ENCODE measurements at places on chromosomes 11 and 22.
A peak's percentile ranks its signal among the peaks of the same experiment; 100 is the strongest.

DNA sequence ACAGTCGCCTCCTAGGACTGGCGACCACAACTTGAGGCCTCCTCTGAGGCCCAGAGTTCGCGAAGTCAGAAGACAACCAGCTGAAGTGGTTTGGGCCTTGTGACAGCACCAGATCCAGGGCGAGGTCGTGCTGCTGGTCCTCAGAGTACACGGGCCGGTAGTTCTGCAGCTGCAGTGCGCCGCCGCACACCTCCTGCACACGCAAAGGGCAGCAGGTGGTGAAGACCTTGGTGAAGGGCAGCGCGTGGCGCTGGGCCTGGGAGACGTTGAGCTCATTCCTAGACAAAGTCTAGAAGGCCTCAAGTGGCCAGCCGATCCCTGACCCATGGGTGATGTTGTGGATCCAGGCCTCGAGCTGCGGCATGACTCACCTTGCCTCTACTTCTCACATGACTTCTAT lies 18.2 kb downstream of the CD3E start:
- no peak for DNase-seq

DNA sequence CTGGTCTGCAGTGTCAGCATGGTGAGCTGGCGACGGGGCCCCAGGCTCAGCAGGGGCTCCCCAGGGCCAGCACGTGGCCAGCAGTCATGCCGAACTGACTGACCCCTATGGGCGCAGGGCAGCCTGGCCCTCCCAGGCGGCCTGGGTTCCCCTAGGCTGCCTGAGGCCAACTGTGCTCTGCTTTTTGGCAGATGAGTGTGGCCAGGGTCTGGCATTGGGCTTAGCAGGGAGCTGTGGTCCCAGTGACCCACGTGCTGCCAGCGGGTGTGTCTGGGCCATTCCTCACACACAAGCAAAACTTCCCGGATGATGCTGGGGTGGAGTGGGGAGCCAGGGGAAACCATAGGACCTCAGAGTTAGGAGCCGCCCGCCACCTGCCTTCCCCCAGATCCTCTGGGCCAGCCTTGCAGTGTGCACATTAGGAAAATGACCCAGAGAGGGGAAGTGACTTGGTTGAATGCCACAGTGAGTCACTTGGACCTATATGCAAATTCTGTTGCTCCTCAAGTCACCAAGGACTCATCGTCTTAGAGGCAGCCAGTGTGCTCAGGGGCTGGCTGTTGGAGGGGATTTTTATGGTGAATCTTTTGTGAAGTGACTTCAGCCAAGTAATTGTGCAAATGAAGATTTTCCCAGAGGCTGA lies 6.5 kb downstream of the ADORA2A start:
- DNase-seq, result peak; percentile 30

- no peak for DNase-seq
Measured at GRCh38 chr11:68470304-68470811, 9.8 kb downstream of the PPP6R3 start.

DNA sequence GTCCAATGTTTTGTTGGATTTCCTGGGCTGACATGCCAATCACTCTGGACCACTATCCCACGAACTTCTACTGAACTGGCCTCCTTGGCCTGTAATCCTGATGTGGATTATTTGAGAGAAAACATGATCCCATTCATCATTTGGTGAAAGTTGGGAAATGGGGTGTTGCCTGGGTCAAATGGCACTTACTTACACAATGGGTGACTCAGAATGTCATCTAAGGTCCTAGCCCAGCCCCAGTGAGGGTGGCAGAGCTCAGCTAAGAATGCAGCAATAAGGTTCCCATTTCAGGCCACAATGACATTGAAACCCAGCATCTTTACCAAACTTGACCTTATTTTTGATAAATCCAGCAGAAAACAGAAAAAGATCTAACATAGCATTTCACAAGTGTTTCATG lies 8.0 kb upstream of the DSCAML1 start:
- no peak for DNase-seq

GRCh38 chr11:26764315-26764714 lies 42.5 kb upstream of the SLC5A12 start:
- no peak for DNase-seq

GRCh38 chr22:49264696-49265095 lies 563.0 kb downstream of the BRD1 start:
- no peak for DNase-seq

- DNase-seq, result no peak
Measured at GRCh38 chr22:40592352-40593113, 44.0 kb downstream of the MRTFA start.

DNA sequence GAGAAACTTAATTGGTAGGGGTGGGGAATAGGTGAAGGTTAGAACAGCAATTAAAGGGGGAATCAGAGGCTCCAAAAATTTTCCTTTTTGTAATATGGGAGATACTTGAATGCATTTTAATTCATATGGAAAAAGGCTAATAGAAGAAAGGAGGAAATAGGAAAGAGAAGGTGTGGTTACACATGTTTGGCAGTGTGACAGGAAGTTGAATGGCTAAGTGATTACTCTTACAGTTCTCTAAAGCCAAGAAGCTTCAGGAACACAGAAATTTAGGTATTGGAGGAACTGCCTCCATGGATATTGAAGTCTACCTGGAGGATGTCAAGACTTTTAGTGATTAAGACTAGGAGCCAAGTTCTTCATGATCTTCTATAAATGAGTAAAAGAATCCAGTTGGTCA lies 6.3 kb downstream of the NXPE2 start:
- DNase-seq, result no peak

GRCh38 chr11:50178737-50179136 lies 146.1 kb downstream of the OR4C45 start:
- DNase-seq, result no peak

DNA sequence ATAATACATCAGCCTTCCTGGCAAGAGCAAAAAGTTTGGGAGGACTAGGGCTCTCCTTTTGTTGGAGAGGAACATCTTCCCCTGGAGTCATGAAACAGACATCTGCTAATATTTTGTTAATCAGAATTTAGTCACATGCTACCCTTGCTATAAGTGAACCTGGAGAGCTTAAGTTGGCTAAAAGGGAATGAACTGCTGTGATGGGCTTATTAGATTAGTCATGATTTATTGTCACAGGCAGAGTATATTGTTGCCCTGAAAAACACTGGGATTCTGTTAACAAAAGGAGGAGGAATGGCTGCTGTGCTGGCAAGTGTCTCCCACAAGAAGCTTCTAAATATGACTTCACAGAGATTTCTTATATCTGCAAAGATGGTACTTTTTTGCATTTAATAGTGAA lies 16.0 kb downstream of the TCP11L1 start:
- DNase-seq, result no peak

- DNase-seq, result no peak
Measured at GRCh38 chr22:50071432-50072166, 13.5 kb upstream of the TTLL8 start.

GRCh38 chr11:3782963-3783362 lies 14.4 kb downstream of the NUP98 start:
- no peak for DNase-seq

- DNase-seq, result no peak
Measured at GRCh38 chr11:10326012-10326964, 21.4 kb downstream of the ADM start.

DNA sequence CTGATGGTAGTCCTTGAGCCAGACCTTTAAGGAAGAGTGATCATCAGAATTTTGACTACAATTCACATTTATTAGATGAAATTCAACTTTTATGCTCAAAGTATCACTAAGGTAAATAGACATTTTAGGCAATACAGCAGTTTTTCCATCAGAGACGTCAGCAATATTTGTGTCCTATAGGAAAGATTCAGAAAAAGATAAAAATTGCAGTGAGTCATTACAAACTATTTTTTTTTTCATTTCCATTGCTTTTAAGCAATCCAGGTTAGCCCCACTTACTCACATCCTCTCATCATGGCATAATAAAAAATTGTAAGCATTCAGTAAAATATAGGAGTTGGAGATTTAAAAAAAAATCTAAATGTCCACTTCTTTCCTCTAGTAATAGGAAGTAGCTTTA lies 46.9 kb downstream of the MSANTD4 start:
- no peak for DNase-seq

DNA sequence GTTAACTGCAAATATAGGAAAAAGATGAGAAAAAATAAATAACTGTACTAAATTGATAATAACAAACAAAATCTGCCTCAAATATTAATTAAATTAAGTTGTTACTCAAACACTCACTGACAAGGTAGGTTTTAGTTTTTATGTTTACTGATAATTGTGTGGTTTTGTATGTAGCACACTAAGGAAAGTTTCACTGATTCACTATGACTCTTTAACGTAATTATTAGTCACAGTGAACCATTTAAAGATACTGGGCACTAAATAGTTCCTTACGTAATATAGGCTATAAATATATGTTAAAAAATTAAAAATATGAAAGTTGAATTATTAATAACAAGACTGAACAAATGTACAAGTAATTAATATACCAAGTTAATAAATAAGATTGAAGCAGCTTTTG lies 2330.0 kb upstream of the RAG2 start:
- no peak for DNase-seq

GRCh38 chr11:26254378-26254777 lies 77.6 kb upstream of the ANO3 start:
- DNase-seq, result no peak

GRCh38 chr11:12523180-12523924 lies 146.0 kb downstream of the PARVA start:
- no peak for DNase-seq

- DNase-seq, result no peak
Measured at GRCh38 chr11:113472471-113472870, 2.7 kb downstream of the DRD2 start.

GRCh38 chr11:45859661-45860140 lies 12.4 kb downstream of the CRY2 start:
- DNase-seq, result no peak

GRCh38 chr22:49137206-49137840 lies 690.4 kb downstream of the BRD1 start:
- DNase-seq, result no peak

GRCh38 chr11:66696146-66696545 lies 18.5 kb upstream of the RBM4B start:
- no peak for DNase-seq

- no peak for DNase-seq
Measured at GRCh38 chr11:68048681-68049508, 10.1 kb downstream of the TCIRG1 start.

GRCh38 chr22:35306350-35306967 lies 6.8 kb downstream of the TOM1 start:
- DNase-seq, result no peak

GRCh38 chr11:33892906-33893594 lies 1.2 kb upstream of the LMO2 start:
- no peak for DNase-seq

DNA sequence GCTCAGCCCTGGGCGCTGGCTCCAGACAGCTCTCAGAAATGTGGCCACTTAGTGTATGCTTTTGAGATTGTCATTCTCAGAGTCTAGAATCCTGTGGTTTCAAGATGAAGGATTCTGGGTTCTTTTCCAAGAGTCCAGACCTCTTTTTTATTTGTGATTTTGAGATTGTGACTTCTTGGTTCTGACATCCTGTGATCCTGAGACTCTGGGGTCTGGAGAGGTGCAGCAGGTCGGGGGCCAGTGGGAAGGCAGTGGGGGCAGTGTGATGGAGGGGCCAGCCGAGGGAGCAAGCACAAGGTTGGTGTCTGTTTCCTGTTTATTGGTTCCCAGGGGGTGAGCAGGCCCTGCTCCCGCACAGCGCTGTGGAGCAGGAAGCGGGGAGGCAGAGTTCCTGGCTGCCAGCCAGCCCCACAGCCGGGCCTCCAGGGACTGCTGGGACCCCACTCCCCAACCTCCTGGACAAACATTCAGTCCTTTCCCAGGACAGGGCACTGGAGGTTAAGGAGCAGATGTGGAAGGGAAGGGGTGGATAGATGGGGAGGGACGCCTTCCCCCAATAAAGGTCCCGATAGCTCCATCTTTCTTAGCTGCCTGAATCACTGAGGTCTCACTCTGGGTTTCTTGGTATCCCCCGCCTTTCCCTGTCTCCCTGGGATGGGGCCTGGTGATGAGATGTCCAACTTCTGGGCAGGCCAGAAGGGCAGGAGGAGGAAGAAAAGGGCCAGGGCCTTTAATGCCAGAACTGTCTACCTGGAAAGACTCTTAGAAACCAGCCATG lies 13.7 kb downstream of the ARHGEF17 start:
- no peak for DNase-seq

DNA sequence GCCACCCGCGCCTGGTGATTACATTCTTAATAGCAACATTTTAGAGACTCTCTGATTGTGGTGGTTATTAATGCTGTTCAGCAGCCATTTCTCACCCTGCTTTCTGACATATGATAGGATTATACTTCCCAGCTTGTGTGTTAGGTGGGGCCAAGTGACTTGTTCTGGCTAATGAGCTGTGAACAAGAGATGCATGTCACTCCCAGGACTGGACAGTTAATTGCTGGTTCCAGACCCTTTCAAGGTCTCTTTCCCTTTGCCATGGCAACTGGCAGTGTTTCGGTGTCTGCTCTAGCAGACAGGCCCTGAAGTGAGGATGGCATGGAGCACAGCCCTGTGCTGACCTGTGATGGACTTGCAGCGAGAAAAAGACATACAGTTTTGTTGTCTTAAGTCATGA lies 8.9 kb upstream of the PTPRJ start:
- DNase-seq, result no peak

DNA sequence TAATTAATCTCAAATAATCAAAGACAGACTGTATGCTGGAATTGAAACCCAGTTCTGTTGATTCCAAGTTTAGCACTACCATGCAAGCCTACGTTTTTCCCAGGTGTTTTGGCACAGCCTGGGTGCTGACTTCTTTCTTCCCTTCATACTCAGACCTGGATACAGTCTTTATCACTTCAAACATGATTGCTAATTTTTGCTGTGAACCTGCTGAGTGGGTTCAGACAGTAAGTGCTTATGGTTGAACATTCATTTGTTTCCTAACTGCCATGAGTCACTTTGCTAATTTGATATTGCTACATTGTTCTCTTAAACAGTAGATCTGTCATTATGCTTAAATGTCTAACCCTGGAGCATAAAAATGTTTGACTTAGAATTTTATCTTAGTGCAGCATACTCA lies 12.2 kb downstream of the PAAF1 start:
- no peak for DNase-seq
